ENCODE measurements at places on chromosomes 5 and 9.

DNA sequence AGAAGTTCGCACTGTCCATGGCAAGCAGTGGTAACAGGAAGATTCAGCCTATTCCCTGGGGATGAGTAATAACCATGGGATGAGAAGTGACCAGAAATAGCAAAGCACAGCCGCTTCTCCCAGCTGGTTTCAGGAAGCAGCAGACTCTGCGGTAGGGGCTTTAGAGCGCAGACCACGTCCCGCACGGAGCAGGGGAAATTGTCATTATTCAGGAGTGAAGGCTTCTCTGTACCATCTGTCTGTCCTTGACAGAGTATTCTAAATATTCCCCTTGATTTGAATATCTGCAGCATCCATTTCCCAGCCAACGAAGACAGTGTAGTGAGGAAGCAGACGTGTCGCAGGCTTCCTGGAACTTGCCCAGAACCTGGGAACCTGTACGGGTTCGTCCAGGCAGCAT, 159.6 kb downstream of the NXNL2 start:
- no peaks in the 10 kb centered on the region for H3K27me3 ChIP-seq
- H3K4me1 ChIP-seq, result no peaks in the 10 kb centered on the region
- no peak overlapping the region for H3K27ac ChIP-seq
- H3K36me3 ChIP-seq, result no peaks in the 10 kb centered on the region

GRCh38 chr5:14190194-14191164, 47.3 kb downstream of the TRIO start:
- H3K4me1 ChIP-seq, result peaks cover 77% of the 10 kb centered on the region
- H3K4me3 ChIP-seq, result peak overlapping the region; percentile 54
- H3K36me3 ChIP-seq, result no peaks in the 10 kb centered on the region
- peak; percentile 66 for DNase-seq
- no peaks in the 10 kb centered on the region for H3K27me3 ChIP-seq

- no peak overlapping the region for H3K27ac ChIP-seq
- H3K4me1 ChIP-seq, result peaks cover 6% of the 10 kb centered on the region
- no peak overlapping the region for H3K4me3 ChIP-seq
- peaks cover 63% of the 10 kb centered on the region for H3K27me3 ChIP-seq
- no peak for DNase-seq
- H3K36me3 ChIP-seq, result no peaks in the 10 kb centered on the region
Observed at GRCh38 chr5:176614805-176615478, 5.0 kb upstream of the GPRIN1 start.

DNA sequence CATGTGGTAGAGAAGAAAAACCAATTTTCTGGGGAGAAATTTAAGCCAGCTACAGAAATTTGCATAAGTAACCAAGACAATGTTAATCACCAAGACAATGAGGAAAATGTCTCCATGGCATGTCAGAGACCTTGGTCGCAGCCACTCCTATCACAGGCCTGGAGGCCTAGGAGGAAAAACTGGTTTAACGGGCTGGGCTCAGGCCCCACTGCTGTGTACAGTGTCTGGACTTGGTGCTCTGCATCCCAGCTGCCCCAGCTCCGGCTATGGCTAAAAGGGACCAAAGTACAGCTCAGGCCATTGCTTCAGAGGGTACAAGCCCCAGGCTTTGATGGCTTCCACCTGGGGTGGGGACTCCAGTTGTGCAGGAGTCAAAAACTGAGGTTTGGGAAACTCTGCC, 1075.1 kb upstream of the CDH18 start:
- no peaks in the 10 kb centered on the region for H3K36me3 ChIP-seq
- no peaks in the 10 kb centered on the region for H3K4me1 ChIP-seq
- DNase-seq, result no peak
- no peak overlapping the region for H3K4me3 ChIP-seq

DNA sequence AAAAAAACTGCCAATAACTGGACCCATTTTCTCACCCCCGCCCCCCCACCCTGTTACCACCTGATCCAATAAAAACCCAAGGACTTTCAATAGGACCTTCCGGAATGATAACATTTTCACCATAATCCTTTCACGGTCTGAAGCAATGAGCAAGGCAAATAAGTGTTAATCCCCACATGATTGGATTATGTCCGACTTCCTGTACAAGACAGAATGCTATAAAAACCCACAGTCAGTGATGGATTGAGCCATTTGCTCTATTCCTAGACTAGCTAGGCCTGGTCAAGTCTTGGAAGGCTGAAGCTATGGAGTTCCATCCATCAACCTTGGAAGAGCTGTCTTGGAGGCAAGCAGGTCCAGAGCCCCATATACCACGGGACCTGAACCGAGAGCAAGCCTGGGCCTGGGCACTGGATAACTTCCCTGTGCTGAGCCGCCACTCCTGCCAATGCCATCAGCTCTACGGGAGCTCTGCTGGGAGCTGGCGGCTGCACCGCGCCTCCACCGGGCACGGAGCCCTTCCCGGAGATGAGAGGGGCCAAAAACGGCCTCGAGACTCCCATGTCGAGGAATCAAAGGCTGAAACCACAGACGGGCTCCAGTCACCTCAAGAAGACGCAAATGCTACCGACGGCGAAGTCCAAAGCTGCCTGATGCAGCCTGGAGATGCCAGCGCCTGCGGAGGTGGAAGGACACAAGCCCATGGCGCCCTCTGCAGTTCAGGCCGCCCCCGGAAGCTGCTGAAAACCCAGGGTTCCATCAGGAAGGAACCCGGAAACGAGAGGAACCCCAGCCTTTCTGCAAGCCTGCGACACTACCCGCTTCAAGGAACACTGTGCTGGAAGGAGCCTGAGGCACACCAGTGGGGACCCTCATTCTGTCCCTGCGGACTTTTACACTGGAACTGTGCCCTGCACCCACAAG, 69.2 kb downstream of the ANXA2R start:
- H3K27me3 ChIP-seq, result no peaks in the 10 kb centered on the region
- H3K4me3 ChIP-seq, result no peak overlapping the region
- no peaks in the 10 kb centered on the region for H3K4me1 ChIP-seq

DNA sequence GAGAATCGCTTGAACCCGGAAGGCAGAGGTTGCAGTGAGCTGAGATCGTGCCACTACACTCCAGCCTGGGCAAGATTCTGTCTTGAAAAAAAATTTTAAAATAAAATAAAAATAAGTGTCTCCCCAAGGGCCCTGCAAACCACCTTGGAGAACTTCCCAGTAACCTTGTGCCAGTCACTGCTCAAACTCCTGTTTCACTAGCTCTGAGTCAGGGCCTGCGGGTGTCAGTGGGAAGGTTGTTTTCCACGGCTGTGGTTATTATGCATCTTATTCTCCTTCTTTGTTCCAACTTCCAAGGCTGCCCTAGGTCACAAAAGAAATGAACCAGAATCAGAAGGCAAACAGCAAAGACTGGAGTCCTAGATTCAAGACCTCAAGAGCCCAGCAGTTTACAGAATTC, 246.7 kb downstream of the ADAMTSL1 start:
- DNase-seq, result no peak
- H3K36me3 ChIP-seq, result no peaks in the 10 kb centered on the region
- no peaks in the 10 kb centered on the region for H3K27me3 ChIP-seq

DNA sequence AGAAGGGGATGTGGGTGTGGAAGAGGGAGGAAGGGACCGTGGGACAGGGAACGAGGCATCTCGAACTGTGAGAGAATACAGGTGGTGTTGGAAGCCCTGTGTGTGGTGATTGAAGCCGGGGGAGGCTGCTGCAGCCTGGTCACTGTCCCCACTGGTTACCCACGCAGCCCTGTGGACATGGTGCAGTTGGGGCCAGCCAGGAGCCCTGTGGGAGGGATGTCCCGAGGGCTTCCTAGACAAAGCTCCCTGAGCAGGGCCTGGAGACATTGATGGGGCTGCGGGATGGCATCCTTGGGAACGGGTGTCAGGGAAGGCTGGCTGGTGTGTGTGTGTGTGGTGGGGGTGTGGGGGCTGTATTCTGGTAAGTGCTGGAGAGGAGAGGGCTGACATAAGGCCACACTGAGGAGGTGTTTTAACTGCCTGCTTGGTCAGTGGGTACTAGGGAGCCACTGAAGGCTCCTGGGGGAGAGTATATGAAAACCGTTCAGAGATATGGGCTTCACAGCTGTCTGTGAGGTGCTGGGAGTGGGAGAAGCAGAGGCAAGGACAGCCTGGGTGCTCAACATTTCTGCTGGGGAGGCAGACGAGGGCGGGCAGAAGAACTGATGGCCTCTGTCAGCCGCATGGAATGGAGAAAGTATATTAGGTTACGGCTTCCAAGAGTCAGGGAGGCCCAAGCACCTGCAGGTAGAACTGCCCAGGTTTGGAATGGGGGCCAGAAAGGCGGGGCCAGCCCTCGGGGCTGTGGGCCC, 20.0 kb downstream of the WNK2 start:
- no peaks in the 10 kb centered on the region for H3K27me3 ChIP-seq
- no peaks in the 10 kb centered on the region for H3K36me3 ChIP-seq
- peaks cover 68% of the 10 kb centered on the region for H3K4me1 ChIP-seq
- DNase-seq, result no peak

DNA sequence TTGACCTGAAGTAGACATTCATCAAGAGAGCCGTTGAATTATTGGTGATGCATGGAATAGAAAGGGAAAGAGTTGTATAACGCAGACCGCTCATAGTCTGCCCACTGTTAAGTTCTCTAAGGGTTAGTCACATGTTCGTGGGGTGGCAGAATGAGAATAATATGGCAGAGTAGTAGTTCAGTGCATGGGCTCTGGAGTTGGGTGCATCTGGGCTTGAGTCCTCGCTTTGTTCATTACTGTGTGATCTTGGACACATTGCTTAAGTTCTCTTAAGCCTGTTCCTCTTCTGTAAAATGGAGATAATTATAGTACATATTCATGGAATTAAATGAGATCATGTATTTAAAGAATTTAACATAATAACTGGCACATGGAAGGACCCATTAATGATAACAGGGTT, 23.6 kb downstream of the TNPO1 start:
- H3K27ac ChIP-seq, result peak overlapping the region; percentile 31
- no peak for DNase-seq
- peaks cover 75% of the 10 kb centered on the region for H3K4me1 ChIP-seq
- H3K36me3 ChIP-seq, result no peaks in the 10 kb centered on the region
- no peaks in the 10 kb centered on the region for H3K27me3 ChIP-seq

DNA sequence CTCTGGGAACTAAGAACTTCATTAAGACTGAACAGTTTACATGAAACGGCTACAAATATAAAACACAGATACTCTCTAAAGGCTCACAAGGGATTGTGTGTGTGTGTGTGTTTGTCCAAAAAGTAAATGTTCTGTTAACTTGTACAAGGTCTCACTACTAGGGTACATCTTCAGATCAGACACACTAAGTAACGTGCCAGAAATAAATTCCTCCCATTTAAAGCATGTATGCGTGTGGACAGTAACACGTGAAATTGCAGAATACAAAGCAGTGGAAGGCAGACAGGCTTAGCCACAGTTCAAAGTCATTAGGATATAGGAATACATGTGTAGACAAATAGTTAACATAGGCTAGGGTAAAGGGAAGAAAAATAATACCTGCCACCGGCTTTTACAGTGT, 1.8 kb downstream of the BNC2 start:
- H3K27me3 ChIP-seq, result peaks cover 3% of the 10 kb centered on the region
- DNase-seq, result no peak
- H3K4me1 ChIP-seq, result peaks cover 12% of the 10 kb centered on the region

DNA sequence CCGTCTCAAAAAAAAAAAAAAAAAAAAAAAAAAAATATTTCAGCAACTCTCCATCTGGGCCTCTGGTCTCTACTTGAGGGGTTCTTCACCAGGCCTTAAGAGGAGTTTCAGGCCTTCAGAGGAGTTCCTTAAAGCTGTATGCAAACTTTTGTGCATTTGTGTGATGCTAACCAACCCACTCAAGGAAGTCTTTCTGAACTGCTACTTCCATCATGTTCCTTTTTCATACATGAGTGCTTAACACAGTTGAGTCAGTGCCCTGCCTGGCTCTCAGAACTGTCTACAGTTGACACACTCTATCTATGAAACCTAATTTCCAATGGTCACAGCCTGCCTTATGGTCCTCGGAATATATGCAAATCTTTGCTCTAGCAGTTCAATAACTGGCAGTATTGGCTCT, 146.5 kb downstream of the MEF2C start:
- H3K4me1 ChIP-seq, result peaks cover 77% of the 10 kb centered on the region
- no peak for DNase-seq
- peak overlapping the region; percentile 84 for H3K27ac ChIP-seq

GRCh38 chr5:124655251-124655917, 91.1 kb downstream of the ZNF608 start:
- H3K4me3 ChIP-seq, result peak overlapping the region; percentile 50
- peak overlapping the region; percentile 84 for H3K27ac ChIP-seq
- no peak for DNase-seq
- H3K27me3 ChIP-seq, result no peaks in the 10 kb centered on the region
- H3K36me3 ChIP-seq, result no peaks in the 10 kb centered on the region
- peaks cover 61% of the 10 kb centered on the region for H3K4me1 ChIP-seq

DNA sequence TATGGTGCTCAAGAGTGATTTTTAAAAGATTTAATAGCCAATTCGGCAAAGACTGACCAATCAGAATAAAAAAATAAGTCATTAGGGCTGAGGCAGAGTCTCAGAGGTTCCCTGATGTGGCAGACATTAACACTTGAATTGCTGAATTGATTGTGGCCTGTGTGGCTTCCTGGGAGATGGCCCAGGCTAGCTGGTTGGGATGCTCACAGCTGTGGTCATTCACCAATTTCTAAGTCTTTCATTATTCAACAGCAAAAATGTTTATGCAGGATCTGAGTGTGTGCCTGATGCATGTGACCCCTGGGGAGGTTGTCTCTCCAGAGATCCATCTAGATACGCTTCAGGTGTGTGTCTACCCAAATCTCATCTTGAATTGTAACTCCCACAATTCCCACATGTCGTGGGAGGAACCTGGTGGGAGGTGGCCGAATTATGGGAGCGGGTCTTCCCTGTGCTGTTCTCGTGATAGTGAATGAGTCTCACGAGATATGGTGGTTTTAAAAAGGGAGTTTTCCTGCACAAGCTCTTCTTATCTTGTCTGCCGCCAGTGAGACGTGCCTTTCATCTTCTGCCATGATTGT, 632.6 kb upstream of the SEMA6A start:
- no peaks in the 10 kb centered on the region for H3K4me1 ChIP-seq
- no peak overlapping the region for H3K27ac ChIP-seq
- no peaks in the 10 kb centered on the region for H3K27me3 ChIP-seq
- no peaks in the 10 kb centered on the region for H3K36me3 ChIP-seq

DNA sequence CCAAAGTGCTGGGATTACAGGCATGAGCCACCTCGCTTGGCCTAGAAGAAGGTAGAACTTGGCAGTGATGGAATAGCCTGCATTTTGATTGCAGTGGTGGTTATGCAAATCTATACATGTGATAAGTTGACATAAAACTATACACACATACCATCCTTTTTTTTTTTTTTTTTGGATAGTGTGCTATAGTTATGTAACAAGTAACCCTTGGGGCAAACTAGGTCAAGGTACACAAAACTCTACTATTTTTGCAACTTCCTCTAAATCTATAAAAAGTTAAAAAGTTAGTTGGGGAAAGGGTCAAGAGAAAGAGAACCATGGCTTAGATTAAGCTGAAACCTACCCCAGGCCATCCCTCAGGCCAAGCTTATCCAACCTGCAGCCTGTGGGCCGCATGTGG, 11.1 kb downstream of the TRIM14 start:
- H3K27me3 ChIP-seq, result no peaks in the 10 kb centered on the region
- no peak overlapping the region for H3K27ac ChIP-seq
- DNase-seq, result no peak
- H3K36me3 ChIP-seq, result no peaks in the 10 kb centered on the region

DNA sequence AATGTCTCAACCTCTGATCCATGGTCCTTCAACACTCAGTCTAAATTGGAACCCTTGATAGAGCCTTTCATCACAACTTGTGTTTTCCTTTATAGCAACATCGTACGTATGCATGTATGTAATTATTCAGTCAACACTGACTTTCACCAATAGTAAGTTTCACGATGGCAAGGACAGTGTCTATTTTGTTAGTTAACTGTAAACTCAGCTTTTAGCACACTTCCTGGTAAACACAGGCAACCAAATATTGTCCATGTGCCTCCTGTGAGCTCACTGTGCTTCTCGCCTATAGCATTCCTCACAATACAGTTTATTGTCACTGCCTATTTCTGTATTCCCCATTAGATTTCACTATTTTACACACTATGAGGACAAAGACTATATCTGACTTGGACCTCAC, 323.1 kb downstream of the DEPDC1B start:
- no peaks in the 10 kb centered on the region for H3K36me3 ChIP-seq
- no peak overlapping the region for H3K27ac ChIP-seq
- H3K4me1 ChIP-seq, result no peaks in the 10 kb centered on the region
- no peak for DNase-seq
